Stimulated activated CD8-positive, alpha-beta memory T cell treated with anti-CD3 and anti-CD28 coated beads, Interleukin-12 subunit alpha, Interleukin-12 subunit beta, amount 100 ng/mL, for 1 hour (primary cell): ENCODE measurements at places on chromosomes 1 and 21.

DNA sequence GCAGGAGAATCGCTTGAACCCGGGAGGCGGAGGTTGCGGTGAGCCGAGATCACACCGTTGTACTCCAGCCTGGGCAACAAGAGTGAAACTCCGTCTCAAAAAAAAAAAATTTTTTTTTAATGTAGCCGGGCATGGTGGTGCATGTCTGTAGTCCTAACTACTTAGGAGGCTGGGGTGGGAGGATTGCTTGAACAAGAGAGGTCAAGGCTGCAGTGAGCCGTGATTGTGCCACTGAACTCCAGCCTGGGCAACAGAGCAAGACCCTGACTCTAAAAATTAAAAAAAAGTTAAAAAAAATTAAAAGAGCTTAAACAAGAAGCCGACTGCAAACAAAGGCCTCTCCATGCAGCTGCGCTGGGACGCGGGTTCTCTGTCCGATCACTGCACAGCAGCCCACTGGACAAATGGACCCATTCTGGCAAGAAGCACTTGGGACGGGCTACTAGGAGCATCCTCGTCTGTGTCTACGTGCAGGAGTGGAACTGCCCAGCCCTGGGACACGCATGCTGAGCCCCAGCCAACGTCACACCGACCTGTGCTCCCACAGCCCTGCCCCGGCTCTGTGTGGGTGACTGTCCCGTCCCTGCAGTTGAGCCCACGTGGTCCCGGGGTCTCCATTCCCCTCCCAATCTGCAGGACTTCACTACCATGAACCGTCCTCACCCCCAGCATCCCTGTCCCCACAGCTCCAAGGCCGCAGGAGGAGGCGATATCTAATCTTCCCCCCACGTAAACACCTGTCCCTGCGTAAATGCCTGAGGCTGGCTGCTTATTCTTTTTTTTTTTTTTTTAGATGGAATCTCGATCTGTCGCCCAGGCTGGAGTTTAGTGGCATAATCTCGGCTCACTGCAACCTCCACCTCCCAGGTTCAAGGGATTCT is 12.3 kb downstream of the SLC35E2B start:
- no peak for DNase-seq

GRCh38 chr1:236550961-236551851 is 27.4 kb downstream of the LGALS8 start:
- no peak for DNase-seq

DNA sequence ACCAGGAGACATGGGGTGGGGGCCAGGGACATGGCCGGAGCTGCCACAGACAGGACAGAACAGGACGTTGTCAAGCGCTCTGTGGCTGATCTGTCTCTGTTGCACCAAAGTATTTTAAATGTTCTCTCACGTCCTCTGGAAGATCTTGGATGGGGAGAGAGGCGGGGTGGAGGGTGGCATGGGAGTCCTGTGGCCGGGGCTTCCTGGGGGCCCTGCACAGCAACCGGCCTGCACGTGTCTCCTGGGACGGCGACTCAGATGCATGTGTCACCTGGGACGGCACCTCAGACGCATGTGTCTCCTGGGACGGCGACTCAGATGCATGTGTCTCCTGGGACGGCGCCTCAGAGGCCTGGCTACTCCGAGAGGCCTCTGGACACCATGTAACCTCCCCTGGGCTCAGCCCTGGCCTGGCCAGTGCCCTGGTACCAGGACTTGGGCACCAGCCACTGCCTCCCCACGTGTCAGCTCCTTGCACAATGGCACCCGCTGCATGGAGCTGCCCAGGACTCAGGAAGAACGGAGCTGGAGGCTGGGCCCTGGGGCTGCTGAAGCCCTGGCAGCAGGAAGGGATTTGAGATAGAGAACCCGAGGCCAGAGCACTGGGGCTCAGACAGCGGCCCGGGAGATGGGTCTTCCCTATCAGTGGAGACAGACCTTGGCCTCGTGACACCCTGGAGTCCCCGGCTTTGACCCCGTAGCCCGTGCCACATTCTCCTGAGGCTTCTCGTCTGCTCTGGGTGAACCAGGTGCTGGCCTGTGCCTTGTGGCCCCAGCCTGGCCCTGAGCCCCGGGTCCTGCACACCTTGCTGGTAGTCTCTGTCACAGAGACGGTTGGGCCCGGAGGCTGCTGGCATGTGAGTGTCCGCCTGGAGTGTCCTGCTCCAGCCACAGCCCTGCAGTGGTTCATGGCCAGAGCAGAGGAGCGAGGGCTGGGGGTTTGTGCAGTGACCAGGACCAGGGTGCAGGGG is 14.7 kb upstream of the SLC19A1 start:
- DNase-seq, result no peak

DNA sequence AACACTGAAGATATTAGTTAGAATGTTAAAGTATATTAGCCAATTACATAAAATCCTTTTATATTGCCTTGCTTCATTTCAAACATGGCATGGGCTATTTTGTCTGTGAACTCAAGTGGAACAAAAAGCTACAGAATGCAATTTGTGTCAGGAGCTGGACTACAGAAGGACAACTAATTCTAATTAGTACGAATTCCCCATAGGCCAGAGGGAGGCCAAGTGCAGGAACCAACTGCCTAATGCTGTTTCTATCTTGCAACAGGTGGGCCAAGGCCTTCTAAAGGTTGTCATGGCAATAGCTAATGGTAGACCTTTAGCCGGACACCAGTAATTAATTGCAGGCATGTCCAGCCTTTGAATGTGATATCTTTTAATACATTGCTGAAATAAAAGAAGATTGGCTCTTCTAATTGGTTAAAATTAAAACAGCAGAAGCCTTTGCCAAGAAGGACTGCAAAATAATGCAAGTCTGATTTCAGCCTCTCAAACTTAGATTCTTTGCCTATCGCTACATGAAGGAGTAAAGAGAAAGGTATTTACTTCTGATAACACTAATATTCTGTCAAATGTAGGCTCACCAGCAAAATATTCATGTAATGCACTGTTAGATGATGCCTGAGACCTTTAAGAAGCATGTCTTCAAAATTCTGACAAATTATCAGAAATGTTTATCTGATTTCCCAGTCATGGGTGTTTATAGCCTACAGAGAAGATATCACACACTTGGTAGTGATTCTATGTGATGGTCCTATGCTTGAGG is 232.1 kb downstream of the LMO4 start:
- no peak for DNase-seq

DNA sequence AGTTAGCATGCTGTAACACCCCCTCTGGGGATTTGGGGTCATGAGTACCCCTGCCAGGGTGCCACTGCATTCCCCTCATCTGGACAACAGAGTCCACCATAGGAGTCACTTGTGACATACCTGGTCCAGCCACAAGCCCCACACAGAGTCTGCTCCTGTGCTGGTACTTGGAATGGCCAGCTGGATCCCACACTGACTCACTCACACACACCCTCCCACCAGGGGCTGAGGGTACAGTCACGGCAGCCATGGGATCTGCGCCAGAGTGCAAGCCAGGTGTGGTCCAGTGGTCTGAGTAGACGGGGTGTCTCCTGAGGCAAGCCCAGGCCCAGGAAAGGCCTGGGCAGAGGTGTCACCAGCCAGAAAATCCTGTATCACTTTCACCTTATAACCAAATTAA is 67.7 kb downstream of the MRPL39 start:
- DNase-seq, result no peak

DNA sequence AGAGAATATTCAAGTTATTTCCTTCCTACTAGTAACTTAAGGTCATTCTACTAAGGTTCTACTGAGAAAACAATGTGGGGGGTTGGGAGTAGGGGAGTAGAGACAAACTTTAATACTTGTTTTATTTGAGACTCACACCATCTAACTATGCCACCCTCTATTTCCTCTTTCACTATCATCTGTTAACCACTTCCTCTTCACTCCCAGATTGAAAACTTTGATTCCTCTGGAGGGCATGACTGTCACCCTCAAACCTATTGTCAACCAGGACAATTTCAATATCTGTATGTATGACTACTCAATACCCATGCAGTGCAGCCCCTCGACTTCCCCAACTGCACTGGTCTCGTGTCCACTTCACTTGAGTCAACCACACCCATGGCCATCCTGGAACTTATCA is 165.6 kb upstream of the POGK start:
- DNase-seq, result no peak

- DNase-seq, result no peak
These were observed 926 bp upstream of the ATP1B1 start for GRCh38 chr1:169105434-169106094.

GRCh38 chr1:52323731-52324130 is 42.3 kb downstream of the CC2D1B start:
- no peak for DNase-seq

DNA sequence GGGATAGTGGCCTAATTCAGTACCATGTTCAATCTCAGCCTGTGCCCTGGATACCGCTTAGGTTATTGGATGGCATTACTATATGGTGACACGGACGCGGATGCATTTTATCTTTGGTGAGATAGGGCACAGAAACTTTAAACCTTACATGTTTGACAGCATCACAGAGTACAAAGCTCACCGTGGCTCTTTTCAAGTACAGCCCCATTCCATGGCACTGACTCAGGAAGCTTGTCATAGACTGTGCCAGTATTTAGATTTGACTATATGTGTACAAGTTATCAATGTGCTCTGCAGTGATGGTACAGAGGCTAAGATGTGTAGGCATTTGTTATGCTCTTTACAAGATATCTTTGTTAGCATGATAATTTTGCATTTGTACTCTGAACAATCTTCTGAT is 169.0 kb downstream of the RYR2 start:
- no peak for DNase-seq

- no peak for DNase-seq
These were observed 1.7 kb downstream of the PERM1 start for GRCh38 chr1:980137-980571.

GRCh38 chr1:154609398-154610380 is 1.7 kb upstream of the ADAR start:
- no peak for DNase-seq

- no peak for DNase-seq
These were observed 30.7 kb upstream of the WASF2 start for GRCh38 chr1:27520651-27521050.

GRCh38 chr21:34942911-34943310 is 106.2 kb downstream of the RUNX1 start:
- no peak for DNase-seq

DNA sequence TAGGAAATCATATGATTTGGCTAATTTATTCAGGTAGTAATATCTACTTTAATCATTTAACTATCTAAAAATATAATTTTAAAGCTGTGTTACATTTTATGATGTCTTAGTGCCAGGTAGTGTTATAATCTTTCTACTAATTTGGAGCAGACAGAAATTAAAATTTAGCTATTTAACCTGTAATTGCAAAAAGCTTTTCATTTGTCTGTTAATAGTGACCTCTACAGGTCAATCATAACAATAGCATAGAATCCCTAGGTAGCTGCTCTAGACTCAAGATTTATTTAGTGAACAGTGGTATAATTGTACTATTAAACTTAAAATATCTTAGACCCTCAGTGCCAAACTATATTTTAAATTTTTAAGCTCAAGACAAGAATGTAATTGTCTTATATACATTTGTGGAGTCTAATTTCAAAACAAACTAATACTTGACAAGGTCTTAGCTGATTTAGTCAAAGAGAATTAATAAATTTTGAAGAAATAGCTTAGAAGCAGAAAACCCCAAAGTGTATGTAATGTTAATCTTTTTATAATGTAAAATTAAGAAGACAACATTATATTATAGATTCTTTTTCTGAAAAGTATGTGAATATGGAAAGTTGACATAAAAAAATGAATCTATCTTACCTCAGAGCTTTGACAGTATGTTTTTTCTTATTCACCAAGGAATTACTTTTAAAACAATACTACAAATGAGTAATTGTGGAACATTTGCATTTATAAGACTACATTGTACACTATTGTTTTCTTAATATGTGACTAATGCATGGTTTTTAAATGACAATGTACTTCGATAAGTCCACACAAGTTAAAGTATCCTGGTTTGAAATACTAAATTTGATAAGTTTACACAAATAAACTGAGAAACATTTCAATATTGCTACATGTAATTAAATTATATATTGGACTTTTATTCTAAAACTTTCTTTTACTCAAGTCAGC is 64.1 kb upstream of the RNPC3 start:
- DNase-seq, result no peak

DNA sequence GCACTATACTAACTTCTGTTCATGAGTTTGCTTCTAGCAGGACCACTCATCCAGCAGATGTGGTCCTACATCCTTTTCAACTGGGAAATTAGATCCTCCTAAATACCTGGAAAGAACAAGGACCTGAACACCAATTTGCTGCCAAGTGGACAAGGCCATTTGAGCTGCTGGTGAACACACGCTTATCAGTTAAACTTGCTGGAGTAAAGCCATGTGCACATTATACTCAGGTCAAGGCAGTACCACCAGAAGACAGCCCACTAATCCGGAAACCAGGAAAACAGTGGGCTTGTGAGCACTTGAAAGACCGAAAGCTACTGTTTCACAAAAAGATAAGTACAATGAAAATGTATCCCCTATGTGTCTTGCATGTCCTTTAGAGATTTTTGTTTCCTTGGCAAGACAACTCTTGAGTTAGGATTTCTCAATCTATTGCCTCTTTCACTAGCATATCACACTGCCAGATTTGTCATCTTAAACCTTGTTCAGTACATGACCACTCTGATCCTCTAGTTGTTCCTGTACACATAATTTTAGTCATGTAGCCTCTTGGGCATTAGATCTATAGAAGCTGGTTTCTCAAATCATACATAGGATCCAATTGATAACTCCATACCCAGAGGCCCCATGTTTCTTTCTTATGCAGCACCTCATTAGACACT is 4.5 kb upstream of the REN start:
- no peak for DNase-seq

- DNase-seq, result no peak
These were observed 12.6 kb downstream of the FTCD start for GRCh38 chr21:46142582-46143473.

DNA sequence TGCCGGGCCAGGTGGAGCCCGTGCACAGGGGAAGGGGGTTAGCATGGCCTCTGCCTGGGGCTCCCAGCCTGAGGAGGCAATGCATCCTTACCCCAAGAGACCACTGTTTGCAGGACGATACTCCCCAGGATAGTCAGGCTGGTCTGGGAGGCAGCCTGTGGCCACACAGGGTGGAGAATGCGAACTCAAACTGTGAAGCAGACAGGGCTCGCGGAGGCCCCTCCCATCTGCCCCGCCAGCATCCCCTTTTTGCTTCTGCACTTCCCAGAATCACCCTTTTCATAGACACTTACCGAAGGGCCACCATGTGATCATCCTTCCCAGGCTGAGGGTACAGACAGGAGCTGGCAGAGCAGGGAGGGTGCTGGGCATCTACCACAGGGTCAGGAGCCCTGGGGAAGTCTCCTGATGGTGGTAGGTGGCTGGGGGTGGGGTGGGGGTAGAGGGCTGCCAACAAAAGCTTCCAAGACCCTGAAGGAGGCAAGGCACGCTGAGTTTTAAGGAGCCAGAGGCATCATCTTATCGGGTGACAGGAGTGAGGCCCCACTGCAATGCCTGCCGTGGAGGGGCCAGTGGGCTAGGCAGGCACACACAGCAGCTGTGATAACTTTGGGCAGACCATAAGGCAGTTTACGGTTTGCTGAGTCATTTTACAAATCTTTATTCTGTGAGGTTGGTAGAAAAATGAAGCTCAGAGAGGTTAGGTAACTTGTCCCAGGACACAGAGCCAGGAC is 31.3 kb upstream of the BTG2 start:
- no peak for DNase-seq
